ENCODE measurements at places on chromosomes 5 and 9.

DNA sequence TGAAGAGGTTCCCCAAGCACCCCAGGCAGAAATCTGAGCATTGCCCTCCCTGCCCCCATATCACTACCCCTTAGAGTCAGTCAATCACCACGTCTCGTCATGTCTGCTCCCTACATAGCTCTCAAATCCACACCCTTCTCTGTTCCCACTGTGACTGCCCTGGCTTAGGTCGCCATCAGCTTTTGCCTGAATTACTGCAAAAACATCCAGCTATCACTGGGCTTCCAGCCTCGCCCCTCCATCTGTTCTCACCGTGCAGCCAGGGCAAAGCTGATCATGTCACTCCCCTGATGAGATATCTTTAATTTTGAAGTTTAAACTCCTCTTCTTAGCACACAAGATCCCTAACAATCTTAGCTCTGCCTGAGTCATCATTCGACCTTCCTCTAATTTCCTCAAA, 89.6 kb upstream of the TBC1D2 start:
- DNase-seq, result no peak

DNA sequence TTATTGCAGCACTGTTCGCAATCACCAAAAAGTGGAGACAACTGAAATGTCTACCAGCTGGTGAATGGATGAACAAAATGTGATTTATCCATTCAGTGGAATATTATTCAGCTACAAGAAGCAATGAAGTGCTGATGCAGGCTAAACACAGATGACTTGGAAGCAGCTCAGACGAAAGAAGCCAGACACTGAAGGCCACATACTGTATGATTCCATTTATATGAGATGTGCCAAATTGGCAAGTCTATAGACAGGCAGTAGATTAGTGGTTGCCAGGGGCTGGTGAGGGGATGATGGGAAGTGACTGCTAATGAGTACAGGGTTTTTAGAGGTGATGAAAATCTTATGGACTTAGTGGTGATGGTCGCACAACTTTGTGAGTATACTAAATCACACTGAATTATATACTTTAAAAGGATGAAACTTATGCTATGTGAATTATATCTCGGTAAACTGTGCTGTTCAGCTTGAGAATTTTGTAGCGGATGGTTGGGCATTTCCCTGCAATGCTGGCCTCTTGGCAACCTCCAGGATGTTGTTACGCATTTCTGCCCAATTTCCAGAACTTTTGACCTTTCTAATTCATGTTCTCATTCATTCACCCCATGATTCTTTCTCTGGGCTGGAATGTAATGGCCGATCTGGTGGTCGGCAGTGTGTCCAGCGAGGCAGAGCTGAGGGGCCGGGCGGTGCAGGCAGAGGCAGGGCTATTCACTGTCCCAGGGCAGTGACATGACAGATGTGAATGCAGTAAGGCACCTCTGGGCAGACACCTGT, 22.0 kb upstream of the WNK2 start:
- no peak for DNase-seq

DNA sequence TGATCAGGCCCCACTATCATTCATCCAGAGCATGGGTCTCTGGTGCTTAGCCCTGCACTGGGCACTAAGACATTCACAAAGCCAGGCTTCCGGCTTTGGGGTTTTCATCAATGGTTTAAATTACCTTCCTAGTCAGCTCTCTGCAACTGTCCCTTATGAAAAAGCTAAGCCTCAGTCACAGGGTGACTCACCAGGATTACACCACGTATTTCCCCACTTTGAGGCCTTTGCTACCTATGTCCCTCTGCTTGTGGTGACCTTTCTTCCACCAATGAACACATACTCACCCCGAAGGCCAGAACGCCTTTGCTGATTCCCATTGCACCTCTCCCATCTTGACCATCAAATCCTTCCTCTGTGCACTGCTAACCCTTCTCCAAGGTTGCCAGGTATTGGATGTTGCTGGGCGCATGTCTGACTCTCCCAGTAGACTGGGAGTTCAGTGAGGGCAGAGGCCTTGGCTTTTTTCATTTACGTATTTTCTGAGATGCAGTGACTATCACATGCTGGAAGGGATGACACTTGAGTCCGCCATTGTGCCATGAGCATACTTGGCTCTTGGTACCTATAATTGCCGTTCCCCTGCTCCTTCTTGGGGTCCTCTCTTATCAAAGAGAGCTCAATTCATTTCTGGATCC, 58.7 kb upstream of the TNFSF8 start:
- peak; percentile 17 for DNase-seq

GRCh38 chr9:103977163-103977562, 116.9 kb upstream of the SMC2 start:
- no peak for DNase-seq

GRCh38 chr5:112196584-112196983, 222.5 kb downstream of the EPB41L4A start:
- no peak for DNase-seq

GRCh38 chr9:120507936-120508510, 71.9 kb downstream of the CDK5RAP2 start:
- no peak for DNase-seq

DNA sequence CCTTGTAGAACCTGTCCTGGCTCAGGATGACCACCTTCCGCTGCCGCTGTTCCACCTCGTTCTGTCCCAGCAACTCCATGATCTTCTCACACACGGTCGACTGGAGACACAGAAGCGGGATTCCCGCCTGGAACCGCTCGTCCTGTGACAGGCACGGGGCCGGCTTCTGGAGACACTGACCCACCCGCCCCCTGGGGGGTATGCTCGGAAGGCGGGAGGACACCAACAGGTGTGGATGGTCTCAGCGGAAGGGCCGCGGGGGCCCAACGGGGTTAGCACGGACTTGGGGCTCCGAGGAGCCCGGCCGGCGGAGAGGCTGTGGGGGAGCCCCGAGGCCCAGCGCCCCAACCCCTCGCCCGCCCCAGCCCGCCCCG, 530 bp downstream of the UCK1 start:
- DNase-seq, result no peak

DNA sequence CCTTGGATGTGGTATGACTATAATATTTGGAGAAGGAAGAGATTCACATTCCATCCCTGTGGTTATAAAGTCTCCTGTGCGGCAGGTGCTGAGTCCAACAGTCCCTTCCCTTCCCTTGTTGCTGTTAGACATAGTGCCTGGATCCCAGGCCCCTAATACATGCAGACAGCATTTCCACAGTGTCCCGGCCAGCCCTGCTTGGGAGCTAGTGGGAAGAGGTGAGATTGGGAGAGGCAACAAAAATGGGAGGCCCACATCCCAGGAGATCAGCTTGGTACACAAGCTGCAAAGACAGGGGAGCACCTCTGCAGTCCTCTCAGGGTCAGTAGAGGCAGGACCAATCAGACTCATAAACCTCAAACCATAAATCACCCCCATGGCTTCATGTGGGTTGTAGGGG, 3.3 kb upstream of the NEURL1B start:
- DNase-seq, result no peak

GRCh38 chr5:6733411-6734242, 20.4 kb downstream of the TENT4A start:
- DNase-seq, result no peak

DNA sequence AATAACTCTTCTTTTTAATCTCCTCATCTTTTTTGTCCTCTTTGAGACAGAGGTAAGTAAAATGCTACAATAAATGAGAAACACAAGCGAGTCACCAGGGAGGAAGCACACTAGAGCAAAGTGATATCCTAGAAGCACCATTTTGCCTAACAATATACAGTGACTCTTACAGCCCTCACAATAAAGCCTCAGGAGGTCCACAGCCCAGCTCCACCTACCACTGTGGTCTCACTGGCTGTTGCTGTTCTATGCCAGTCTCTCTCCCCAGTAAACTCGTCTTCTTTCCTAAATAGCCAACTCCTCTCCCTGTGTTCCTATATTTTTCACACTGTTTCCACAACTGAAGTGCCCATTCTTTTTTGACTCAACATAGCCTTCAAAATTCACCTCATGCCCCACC, 44.3 kb downstream of the TNFSF15 start:
- DNase-seq, result no peak

GRCh38 chr5:172835290-172835993, 1.4 kb downstream of the ERGIC1 start:
- DNase-seq, result no peak

GRCh38 chr5:36403632-36404311, 102.1 kb upstream of the RANBP3L start:
- no peak for DNase-seq

DNA sequence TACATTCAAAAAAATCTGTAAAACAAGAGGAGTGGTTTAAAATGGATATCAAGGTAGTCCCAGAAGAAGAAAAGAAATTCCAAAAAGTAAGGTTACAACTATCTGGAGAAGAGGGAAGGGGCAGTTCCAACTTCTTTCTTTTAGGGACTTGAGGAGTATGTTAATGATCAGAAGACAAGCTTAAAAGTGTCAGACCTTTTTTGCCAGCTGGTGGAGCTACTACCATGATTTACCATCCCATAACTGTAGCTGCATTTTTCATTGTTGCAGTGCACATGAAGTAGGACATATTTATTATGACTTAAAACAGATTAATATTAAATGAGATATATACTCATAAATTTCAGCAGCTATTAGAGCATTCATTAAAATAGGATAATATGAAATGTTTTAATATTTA, 158.5 kb upstream of the RGS7BP start:
- DNase-seq, result no peak

DNA sequence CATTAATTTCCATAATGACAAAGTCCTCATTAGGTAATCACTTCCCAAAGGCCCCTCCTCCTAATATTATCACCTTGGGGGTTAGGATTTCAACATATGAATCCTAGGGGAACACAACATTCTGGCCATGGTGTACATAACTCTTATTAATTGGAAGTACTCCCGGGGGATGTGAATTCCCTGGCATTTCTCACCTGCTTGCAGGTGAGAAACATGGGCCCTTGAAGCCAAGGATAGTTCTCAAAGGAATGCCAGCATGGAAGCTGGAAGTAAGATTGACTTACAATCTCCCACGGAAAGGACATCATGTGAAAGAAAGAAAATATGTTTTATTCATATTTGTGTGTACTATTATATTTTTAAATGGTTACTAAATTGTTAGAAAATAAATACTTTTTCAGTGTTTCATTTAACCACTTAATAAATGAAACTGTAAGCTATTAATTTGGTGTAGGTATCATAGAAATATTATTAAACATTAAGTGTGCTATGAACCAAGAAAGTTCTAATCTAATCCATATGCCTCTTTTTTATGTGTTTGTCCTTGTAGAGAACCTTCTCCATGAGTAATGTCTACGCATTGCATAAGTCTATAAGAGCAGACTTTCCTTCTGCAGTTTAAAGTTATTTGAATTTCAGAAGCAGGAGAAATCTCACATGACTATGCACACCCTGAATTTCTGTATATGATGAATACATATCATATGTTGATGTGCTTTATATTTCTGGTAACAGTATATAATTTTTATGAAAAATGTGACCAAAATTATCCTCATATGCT, 59.4 kb downstream of the ANXA1 start:
- DNase-seq, result no peak

DNA sequence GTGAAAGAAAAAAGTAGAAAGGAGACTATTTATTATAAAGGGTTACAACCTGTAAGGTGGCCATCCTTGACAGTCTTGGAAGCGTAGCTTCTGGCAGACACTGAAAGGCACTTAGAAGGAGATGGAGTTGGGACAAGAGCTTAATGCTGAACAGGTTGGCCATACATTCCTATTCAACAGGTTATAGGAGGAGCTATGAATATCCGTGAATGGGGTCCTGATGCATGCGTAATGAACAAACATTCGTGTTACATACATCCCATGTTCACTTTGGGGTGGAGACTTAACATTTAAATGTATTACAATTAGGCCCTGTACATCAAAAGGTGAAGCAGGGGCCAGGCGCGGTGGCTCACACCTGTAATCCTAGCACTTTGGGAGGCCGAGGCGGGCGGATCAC, 33.3 kb upstream of the GTF2H2C start:
- no peak for DNase-seq

DNA sequence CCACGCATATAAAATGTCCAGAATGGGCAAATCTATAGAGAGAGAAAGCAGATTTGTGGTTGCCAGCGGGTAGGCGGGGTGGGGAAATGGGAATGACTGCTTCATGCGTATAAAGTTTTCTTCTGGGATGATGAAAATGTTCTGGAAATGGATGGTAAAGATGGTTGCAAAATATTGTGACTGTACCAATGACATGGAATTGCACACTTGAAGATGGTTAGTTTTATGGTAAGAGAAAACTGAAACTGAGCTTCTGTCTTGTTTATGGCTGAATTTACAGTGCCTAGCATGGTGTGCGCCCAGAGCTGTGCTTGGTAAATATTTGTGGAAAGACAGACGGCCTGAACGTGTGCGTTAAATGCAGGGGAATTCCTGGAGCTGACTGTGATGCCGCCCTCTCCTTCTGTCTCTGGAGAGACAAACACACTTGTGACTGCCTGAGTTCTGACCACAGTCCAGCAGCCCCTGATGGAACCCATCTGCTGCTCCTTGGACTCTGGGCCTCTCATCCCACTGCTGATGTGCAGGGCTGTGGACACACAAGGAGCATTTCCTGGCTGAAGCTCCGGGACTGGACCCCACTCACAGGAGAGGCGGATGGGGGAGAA, 8.6 kb upstream of the PTGES start:
- no peak for DNase-seq

- DNase-seq, result no peak
Observed at GRCh38 chr5:142994218-142994617, 224.0 kb downstream of the ARHGAP26 start.

- no peak for DNase-seq
Observed at GRCh38 chr5:143826951-143827444, 15.0 kb downstream of the HMHB1 start.

DNA sequence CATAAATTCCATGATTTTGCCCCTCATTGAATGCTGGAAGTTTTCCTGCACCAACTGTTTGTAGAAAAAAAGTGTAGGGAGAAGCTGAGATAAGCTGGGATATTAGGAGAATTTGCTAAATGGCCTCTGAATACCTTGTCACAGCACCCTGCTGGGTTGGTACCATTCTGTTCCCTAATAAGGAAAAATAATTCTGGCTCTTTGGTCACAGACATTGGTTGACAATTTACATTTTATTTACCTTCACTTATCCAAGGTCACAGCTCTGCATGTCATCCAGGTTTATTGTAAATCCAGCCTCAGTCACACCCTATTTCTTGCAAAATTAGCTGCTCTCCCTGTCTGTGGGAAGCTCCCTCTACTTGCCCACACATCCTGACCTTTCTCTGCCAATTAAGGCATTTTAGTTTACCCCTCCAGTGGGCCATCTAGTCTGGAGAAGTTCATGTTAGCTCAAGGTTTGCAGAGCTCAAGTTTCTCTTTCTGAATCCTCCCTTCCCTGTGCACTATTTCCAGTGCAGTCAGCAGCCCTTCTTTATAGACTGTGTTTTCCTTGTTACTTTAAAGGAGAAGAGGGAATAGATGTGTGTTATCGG, 115.4 kb upstream of the NTRK2 start:
- no peak for DNase-seq

GRCh38 chr5:21225223-21226064, 1237.4 kb upstream of the CDH18 start:
- no peak for DNase-seq

- peak; percentile 67 for DNase-seq
Observed at GRCh38 chr5:170638454-170639220, 134.8 kb downstream of the KCNIP1 start.

- DNase-seq, result no peak
Observed at GRCh38 chr5:94672746-94673145, 54.3 kb downstream of the SLF1 start.

GRCh38 chr9:102985162-102985895, 9.8 kb upstream of the CYLC2 start:
- DNase-seq, result no peak

- DNase-seq, result no peak
Observed at GRCh38 chr5:105952875-105953274, 1717.9 kb downstream of the EFNA5 start.
